ENCODE measurements at places on chromosomes 6 and 20.

- no peak for DNase-seq
Measured at GRCh38 chr20:24747010-24747712, 201.9 kb upstream of the CST7 start.

GRCh38 chr20:16001286-16001685 is 572.0 kb downstream of the KIF16B start:
- no peak for DNase-seq

DNA sequence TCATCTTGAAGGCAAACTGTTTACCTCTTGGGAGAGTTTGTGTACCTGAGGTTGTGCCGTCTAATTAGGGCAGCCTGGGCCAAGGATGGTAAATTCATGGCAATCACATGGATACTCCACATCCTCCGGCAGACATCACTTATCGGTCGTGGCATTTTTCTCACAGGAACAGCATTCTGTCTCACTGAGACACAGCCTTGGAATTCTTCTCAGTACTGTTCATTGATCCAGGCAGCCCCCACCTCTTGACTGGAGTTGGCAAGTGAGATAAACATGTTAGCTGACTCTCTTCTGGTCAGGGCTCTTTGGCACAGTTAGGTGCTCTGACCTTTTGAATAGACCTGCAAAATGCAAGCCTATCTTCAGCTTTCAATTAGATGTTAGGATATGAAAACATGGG is 511.4 kb upstream of the FLRT3 start:
- DNase-seq: no peak

GRCh38 chr20:63248835-63249591 is 5.2 kb downstream of the NKAIN4 start:
- DNase-seq: no peak

DNA sequence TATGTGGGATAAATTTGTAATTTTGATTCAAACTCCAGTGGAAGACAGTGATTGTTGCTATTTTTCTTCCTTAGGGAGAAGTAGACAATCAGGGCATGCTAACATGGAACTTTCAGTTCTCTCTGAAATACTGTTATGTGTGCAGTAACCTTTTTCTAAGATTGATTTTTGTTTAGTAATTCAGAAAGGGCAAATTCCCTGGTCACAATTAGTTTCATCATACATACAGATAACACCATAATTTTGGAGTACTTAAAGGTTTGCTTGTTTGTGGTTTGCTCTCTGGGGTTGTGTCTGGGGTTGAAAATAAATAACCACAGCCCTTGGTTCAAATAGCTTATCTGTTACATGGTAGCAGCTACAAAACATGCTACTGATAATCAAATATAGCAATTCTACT is 34.4 kb downstream of the ADGRG6 start:
- no peak for DNase-seq

DNA sequence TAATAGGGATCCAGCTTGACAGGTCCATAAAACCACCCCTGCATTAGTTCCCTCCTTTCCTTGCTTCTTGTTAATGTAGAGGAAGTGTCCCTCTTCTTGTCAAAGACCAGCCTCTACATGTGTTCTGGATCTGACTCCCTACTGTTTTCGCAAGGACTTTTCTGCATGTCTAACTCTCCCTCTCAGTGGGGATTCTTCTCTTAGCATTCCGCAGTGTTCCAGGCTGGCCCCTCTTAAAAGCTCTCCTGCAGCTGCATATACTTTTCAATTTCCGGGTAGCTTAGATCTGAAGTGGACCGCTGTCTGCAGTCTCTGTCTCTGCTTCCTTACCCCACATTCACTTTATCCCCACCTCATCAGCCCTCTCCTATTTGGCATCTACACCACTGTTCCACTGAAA is 96.1 kb upstream of the MAN1A1 start:
- DNase-seq: no peak

- peak; percentile 35 for DNase-seq
Measured at GRCh38 chr6:90186637-90187371, 109.8 kb downstream of the BACH2 start.
